ENCODE measurements at places on chromosomes 11 and 22. TPM values are rescaled to one million over a fixed set of nuclear protein-coding genes. Genes with fewer than 3 reads are reported as not detected.
A peak's percentile ranks its signal among the peaks of the same experiment; 100 is the strongest.

- no peak for DNase-seq
- H3K27me3 ChIP-seq: no peaks in the 10 kb centered on the region
- no peak overlapping the region for H3K27ac ChIP-seq
- no peak overlapping the region for H3K4me3 ChIP-seq
Measured at GRCh38 chr22:23072077-23072910, 2.0 kb downstream of the GNAZ start.

DNA sequence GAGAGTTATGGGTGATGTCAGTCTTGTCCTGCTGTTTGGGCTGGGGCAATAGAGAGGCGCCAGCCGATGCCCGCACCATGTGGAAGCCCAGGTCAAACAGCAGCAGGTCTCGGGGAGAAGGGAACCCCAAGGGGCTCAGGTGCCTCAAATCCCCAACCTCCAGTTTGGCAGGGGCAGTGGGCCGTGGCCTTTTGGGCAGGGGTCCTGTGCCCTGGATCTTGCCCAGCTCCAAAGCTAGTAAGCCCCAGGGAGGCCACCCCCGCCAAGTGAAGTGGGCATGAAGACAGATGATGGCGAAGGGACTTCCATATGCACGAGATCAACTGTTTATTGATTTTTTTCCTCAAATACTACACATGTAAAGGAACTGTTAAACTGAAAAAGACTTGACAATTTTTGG, 12.4 kb upstream of the ARFGAP3 start:
- DNase-seq: no peak
- no peaks in the 10 kb centered on the region for H3K36me3 ChIP-seq
- H3K27me3 ChIP-seq: no peaks in the 10 kb centered on the region

DNA sequence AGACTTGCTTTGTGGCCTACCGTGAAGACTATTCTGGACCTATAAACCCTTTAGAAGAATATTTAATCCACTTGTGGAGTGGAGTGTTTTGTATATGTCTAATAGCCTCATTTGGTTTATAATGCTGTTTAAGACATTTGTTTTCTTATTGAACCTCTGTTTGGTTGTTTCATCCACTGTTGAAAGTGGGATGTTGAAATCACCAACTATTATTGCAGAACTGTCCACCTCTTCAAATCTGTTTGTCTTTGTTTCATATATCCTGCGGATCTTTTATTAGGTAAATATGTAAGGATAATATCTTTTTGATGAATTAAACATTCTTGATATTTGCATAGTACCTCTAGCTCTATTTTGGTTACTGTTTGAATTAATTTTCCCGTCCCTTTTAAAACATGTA, 49.1 kb downstream of the XKR3 start:
- no peaks in the 10 kb centered on the region for H3K27me3 ChIP-seq
- DNase-seq: no peak
- no peak overlapping the region for H3K4me3 ChIP-seq

GRCh38 chr11:67349036-67349435, 4.3 kb downstream of the POLD4 start:
- no peaks in the 10 kb centered on the region for H3K36me3 ChIP-seq
- H3K4me3 ChIP-seq: no peak overlapping the region
- H3K4me1 ChIP-seq: peaks cover 4% of the 10 kb centered on the region
- DNase-seq: no peak

- no peak overlapping the region for H3K27ac ChIP-seq
- H3K4me1 ChIP-seq: no peaks in the 10 kb centered on the region
- H3K36me3 ChIP-seq: no peaks in the 10 kb centered on the region
- H3K27me3 ChIP-seq: no peaks in the 10 kb centered on the region
Measured at GRCh38 chr22:45664136-45664646, 7.4 kb upstream of the ATXN10 start.

GRCh38 chr11:121068787-121069186, 32.3 kb upstream of the TECTA start:
- no peak for DNase-seq
- H3K4me3 ChIP-seq: no peak overlapping the region
- no peaks in the 10 kb centered on the region for H3K4me1 ChIP-seq
- no peak overlapping the region for H3K27ac ChIP-seq
- no peaks in the 10 kb centered on the region for H3K36me3 ChIP-seq
- H3K27me3 ChIP-seq: no peaks in the 10 kb centered on the region

DNA sequence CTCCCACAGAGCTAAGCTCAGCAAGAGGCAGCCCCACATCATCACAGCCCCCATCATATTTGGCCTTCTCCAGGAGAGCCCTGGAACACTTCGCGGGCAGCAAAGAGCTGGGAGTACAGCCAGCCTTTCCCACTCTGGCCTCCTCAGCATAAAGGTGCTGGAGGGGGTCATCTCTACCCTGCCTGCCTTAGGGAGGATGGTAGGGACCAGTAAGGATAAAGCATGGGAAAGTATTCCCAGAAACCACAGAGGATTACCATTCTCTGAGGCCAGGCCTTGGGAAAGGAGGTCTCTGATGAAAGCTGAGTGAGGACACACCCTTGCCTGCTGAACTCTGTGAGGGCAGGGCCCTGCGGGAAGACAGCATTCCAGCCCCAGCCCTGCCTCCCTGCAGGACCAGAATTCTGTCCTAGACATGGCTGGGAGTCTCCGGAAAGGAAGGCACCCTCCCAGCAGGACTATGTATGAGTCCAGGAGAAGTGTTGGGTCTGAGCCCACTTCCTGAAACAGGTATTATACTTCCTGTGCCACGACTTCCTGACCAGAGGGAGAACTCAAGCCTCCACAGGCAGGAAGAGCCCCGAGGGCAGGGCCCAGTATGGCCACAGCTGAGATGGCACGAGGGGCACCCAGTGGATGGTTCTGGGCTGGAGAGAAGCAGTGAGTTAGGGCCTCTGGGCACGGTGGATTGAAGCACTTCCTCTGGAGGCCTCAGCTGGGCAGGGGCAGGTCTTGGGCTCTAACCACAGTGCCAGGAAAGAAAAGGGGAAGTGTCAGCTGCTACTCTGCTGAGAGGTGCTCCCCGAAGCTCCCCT, 12.9 kb upstream of the CASTOR1 start:
- peak overlapping the region; percentile 24 for H3K4me3 ChIP-seq
- no peak for DNase-seq
- peak overlapping the region; percentile 96 for H3K27ac ChIP-seq
- H3K27me3 ChIP-seq: no peaks in the 10 kb centered on the region

- no peaks in the 10 kb centered on the region for H3K36me3 ChIP-seq
- peak; percentile 66 for DNase-seq
- no peak overlapping the region for H3K4me3 ChIP-seq
- no peaks in the 10 kb centered on the region for H3K27me3 ChIP-seq
Measured at GRCh38 chr22:39967996-39968972, 8.1 kb downstream of the TMA7B start.

GRCh38 chr11:87440076-87440770, 402.5 kb downstream of the TMEM135 start:
- no peaks in the 10 kb centered on the region for H3K27me3 ChIP-seq
- no peaks in the 10 kb centered on the region for H3K4me1 ChIP-seq
- DNase-seq: no peak
- H3K27ac ChIP-seq: no peak overlapping the region

GRCh38 chr11:32576456-32576855, 7.2 kb upstream of the EIF3M start:
- no peak for DNase-seq
- H3K4me1 ChIP-seq: no peaks in the 10 kb centered on the region
- H3K27ac ChIP-seq: no peak overlapping the region
- H3K4me3 ChIP-seq: no peak overlapping the region
- no peaks in the 10 kb centered on the region for H3K36me3 ChIP-seq

DNA sequence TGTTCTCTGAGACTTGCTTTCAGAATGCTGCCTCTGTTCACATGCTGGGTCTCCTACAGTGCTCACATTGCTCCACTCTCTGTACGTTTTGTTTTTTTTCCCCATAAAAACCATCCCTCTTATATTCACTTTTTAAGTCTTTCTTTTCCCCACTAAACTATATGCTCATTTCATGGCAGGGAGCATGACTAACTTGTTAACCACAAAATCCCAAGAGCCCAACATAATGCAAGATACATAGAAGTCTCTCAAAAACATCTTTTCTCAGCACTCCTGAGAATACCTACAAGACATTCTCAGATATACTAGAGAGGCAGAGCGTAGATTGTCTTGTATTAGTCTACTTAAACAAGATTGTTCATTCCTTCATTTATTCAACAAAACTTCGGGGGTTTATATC, 73.3 kb downstream of the FAM76B start:
- H3K36me3 ChIP-seq: no peaks in the 10 kb centered on the region
- H3K4me3 ChIP-seq: no peak overlapping the region
- no peak overlapping the region for H3K27ac ChIP-seq
- no peaks in the 10 kb centered on the region for H3K4me1 ChIP-seq
- DNase-seq: no peak

The RAG2 gene
- not detected for total RNA-seq

- no peaks in the 10 kb centered on the region for H3K4me1 ChIP-seq
- H3K27me3 ChIP-seq: peaks cover 15% of the 10 kb centered on the region
- DNase-seq: no peak
- H3K36me3 ChIP-seq: no peaks in the 10 kb centered on the region
- H3K27ac ChIP-seq: peak overlapping the region; percentile 7
Measured at GRCh38 chr22:44357966-44358465, 45.3 kb upstream of the SHISAL1 start.

The CHID1 gene
- 58.3 TPM for total RNA-seq

DNA sequence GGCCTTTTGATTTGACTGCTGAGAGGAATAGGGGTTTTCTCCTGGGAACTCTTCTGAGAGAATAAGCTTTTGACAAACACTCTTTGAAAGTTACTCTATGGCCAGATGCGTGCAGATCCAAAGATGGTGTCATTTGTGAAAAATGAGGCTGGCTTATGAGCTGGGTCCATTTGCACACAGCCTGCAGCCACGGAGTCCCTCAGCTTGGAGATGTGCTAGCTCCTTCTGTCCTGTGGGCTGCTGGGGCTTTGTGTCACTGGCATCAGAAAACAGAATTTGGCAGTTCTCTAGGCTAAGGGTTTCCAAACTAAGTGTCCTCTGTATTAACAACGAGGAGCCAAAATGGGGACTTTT, 702.4 kb downstream of the NTM start:
- no peak overlapping the region for H3K4me3 ChIP-seq
- H3K27ac ChIP-seq: no peak overlapping the region
- H3K36me3 ChIP-seq: no peaks in the 10 kb centered on the region
- no peak for DNase-seq
- H3K27me3 ChIP-seq: no peaks in the 10 kb centered on the region

GRCh38 chr22:48083502-48083901, 1321.1 kb downstream of the TBC1D22A start:
- no peaks in the 10 kb centered on the region for H3K36me3 ChIP-seq
- DNase-seq: no peak
- no peaks in the 10 kb centered on the region for H3K4me1 ChIP-seq
- H3K4me3 ChIP-seq: no peak overlapping the region
- H3K27ac ChIP-seq: no peak overlapping the region
- peaks cover 43% of the 10 kb centered on the region for H3K27me3 ChIP-seq

GRCh38 chr11:111399187-111400031, 20.3 kb upstream of the POU2AF1 start:
- H3K27ac ChIP-seq: no peak overlapping the region
- no peak for DNase-seq
- H3K4me1 ChIP-seq: no peaks in the 10 kb centered on the region
- H3K4me3 ChIP-seq: no peak overlapping the region
- no peaks in the 10 kb centered on the region for H3K27me3 ChIP-seq

The OR8D4 gene
- total RNA-seq: not detected

- no peaks in the 10 kb centered on the region for H3K36me3 ChIP-seq
- no peaks in the 10 kb centered on the region for H3K4me1 ChIP-seq
- H3K4me3 ChIP-seq: no peak overlapping the region
- H3K27ac ChIP-seq: no peak overlapping the region
Measured at GRCh38 chr11:69044111-69045013, 4.4 kb upstream of the TPCN2 start.

GRCh38 chr11:107496011-107496410, 38.4 kb upstream of the CWF19L2 start:
- no peak overlapping the region for H3K4me3 ChIP-seq
- H3K27me3 ChIP-seq: no peaks in the 10 kb centered on the region

- DNase-seq: no peak
- H3K36me3 ChIP-seq: no peaks in the 10 kb centered on the region
- H3K27me3 ChIP-seq: no peaks in the 10 kb centered on the region
- no peak overlapping the region for H3K27ac ChIP-seq
- no peak overlapping the region for H3K4me3 ChIP-seq
Measured at GRCh38 chr22:23267226-23268043, 87.1 kb downstream of the BCR start.

DNA sequence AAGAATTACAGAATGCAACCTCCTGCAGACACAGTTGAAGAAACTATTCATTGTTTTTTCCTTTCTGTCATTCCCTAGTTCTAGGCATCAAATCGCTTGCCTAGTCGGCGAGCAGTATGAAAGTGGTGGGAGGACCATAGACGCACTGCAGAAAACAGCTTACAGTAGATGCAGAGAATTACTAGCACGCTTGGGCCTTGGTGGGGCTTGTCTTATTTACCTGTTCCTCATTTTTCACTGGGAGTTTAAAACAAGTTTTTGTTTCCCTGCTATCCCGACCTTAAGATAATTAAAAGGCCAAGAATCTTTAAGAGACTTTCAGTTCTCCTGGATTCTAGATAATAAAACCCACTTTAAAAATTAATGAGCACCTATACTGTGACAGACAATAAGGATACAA, 713 bp upstream of the ARL14EP start:
- H3K36me3 ChIP-seq: no peaks in the 10 kb centered on the region
- H3K4me3 ChIP-seq: peak overlapping the region; percentile 95
- DNase-seq: no peak
- peaks cover 4% of the 10 kb centered on the region for H3K4me1 ChIP-seq

The CYTH4 gene
- 6.9 TPM for total RNA-seq

- no peaks in the 10 kb centered on the region for H3K27me3 ChIP-seq
- H3K27ac ChIP-seq: no peak overlapping the region
- no peak for DNase-seq
- H3K4me3 ChIP-seq: no peak overlapping the region
Measured at GRCh38 chr11:126181939-126182730, 29.3 kb downstream of the RPUSD4 start.

DNA sequence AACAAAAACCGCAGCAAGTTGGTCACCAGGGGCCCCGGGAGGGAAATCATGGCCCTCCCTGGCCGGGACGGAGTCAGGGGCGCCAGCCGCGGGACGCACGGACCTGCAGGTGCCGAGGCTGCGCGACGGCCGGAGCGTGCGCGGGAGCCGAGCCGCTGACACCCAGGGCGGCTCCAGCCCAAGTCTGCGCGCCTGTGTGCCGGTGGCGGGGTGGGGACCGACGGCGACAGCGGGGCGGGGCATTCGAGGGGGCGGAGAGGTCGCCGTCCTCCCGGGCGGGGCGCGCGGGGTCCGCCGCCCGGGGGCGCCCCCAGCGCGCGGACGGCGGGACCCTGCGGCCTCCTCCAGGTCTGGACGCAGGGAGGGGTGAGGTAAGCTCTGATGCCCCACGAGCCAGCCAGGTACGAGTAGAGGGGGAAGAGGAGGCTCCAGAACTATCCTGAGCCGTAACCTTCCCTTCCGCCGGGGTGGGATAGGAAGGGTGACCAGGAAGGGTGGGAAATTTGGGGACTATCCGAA, at the start of gene ESAM:
Gene ESAM (minus strand): TSS at position 186 of the 519 bp plus-strand sequence. CDS start 136 bp downstream, at position 50.
- no peak for DNase-seq
- H3K27me3 ChIP-seq: peaks cover 55% of the 10 kb centered on the region
- H3K4me3 ChIP-seq: peak within 1 kb of the TSS; percentile 66
- H3K4me1 ChIP-seq: no peaks in the 10 kb centered on the region
- H3K36me3 ChIP-seq: no peaks in the 10 kb centered on the region

GRCh38 chr11:17722000-17722643, 2.8 kb downstream of the MYOD1 start:
- H3K4me1 ChIP-seq: no peaks in the 10 kb centered on the region
- no peak overlapping the region for H3K27ac ChIP-seq
- DNase-seq: no peak
- H3K4me3 ChIP-seq: no peak overlapping the region

The BAIAP2L2 gene
- 0.80 TPM for total RNA-seq

The INS gene
- not detected for total RNA-seq
